Cortex of kidney (tissue), 1 donor: ENCODE measurements at places on chromosomes 16 and 17.

DNA sequence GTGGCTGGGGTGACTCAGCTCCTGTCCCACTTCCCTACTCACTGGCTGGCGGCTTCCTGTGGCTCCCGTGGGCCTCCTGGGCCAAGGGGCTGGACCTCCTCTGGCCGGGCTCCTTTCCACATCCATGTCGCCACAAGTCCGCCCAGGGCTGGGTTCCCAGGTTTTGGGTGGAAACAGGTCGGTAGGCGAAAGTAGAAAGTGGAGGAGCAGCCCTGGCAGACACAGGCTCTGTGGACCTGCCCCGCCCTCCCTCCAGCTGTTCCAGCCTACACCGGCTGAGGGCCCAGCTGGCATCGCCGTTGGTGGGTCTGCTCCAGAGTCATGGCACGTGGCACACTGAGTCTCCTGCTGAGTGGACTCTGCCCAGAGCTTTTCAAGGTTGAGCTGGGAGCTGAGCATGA lies 28.7 kb downstream of the GSE1 start:
- DNase-seq = no peak

DNA sequence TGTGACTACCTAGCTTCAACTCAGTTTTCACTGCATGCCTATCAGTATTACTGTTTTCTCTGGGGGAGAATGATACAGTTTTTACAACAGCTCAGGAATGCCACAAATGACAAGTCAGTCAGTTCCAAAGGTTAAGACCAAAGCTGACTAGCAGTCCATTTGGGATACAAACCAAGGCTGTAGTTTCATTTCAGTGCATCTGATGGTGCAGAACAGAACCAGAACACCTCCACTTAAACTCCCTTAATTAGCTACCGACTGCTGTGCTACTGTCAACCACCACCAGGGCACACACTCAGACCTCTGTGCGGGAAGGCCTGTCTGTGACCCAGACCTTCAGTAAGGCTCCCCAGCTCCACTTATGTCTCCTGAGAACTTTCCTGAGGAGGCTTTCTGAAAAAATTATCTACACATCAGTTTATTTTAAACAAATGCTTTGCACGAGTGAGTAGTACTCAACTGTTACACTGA lies 20.4 kb downstream of the NFE2L1 start:
- no peak for DNase-seq

- no peak for DNase-seq
Observed at GRCh38 chr16:67902831-67903230, 9.8 kb downstream of the PSKH1 start.

- DNase-seq = no peak
Observed at GRCh38 chr17:49223168-49223516, 7.4 kb downstream of the PHOSPHO1 start.

GRCh38 chr16:83002351-83003334 lies 375.9 kb downstream of the CDH13 start:
- DNase-seq = no peak

DNA sequence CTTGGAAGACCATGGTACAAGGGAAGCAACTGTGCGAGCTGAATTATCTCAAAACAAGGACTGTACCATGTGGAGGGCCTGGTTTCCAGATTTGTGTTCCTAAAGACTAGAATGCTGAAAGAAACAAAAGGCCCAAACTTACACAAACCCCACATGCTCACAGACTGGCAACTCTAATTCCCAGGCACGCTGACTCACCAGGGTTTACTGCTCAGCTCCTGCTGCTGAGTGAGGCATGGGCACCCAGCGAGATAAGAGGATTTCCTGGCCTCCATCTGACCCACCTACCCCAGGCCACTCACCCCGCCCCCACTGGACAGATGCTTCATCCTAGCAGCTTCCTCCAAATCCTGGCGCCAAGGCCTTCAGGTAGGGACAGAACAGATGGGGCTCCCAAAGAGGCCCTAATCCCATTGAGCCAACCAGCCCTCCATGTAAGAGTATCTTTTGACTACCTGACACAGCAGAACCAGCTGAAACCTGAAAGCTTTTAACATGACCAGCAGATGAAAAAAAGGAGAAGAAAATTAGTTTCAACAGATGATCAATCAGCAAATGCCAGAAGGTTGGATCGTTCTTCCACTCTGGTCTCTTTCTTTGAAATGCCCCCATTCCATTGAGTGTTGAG lies 33.9 kb downstream of the DCUN1D3 start:
- no peak for DNase-seq

- no peak for DNase-seq
Observed at GRCh38 chr17:82687375-82687861, 11.1 kb downstream of the RAB40B start.

DNA sequence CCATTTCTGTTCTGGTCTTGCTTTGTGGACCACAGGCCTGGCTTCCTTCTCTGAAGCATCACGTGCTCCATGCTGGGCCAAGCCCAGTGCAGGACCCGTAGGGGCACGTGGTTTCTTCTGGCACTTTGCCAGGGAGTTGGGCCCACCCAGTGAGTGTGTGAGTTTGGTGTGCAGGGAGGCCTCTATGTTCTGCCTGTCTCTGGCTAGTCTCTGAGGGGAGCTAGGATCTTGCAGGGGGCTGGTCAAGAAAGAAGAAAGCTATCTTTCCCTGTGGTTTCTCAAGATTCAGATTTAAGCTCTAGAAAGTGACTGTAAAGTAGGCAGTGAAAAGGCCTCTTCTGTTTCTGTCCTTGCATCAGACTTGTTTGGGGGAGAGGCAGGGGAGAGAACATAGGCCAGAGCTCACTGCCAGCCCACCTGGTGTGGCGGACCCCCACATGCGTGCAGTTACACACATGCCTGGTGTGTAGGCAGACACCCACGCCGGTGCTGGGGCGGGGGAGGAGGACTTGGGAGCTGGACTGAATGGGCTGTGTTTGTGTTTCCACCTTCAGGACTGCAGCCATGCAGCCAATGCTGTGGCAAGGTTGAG lies 11.8 kb downstream of the LASP1 start:
- DNase-seq = no peak

DNA sequence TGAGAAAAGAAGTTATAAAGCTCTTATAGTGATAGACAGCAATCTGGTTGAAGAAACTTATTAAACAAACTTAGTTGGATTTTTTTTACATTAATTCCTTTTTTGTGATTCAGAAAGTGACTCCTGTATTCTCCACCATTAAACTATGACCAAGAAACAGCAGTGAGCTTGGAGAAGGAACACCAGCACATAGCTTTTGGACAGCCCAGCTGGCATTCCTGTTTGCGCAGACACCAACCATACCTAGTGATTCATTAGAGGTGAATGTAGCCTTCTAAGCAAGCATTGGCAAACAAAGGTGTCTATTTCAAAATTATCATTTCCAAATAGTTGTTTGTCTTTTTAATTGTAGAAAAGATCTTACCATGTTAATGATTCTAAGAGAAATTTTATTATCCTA lies 94.4 kb downstream of the STXBP4 start:
- DNase-seq = no peak

DNA sequence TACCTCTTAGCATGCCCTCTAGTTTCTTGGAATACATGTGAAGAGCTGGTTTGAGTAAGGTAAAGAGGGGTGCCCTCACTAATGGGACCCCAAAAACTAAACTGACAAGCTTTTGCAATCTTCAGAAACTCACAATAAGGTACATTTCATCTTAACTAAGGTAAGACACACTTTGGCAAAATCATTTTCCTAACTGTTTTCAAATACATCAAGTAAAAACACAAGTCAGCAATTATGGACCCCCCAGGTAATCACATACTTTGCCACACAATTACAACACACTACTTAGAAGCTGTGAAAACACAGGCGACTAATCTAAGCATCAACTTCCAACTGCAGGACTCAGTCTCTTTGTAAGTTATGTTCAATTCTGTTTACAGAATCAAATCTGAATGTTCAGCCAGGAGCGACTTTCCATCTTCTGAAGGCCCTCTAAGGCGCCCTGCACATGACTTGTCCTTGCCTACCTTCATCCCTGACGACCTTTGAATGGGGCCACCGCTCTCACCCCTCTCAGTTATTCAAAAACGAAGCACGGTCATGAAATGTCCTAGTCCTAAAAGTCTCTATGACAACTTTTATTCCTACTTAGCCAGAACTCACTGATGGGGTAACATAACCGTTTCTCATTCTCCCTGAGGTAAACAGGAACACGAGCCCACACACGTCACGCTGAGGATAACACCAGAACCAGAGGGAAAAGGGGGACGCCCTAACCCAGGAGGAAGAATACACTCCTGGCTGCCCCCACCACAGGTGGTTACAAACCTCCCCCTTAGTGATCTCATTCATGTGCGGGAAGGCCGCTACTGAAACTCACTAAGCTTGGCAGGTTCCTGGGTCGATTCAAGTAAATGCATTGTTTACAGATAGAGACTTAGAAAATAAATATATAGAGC lies 5.5 kb downstream of the CREBBP start:
- DNase-seq = no peak

- DNase-seq = no peak
Observed at GRCh38 chr16:77133706-77134105, 57.3 kb upstream of the MON1B start.

DNA sequence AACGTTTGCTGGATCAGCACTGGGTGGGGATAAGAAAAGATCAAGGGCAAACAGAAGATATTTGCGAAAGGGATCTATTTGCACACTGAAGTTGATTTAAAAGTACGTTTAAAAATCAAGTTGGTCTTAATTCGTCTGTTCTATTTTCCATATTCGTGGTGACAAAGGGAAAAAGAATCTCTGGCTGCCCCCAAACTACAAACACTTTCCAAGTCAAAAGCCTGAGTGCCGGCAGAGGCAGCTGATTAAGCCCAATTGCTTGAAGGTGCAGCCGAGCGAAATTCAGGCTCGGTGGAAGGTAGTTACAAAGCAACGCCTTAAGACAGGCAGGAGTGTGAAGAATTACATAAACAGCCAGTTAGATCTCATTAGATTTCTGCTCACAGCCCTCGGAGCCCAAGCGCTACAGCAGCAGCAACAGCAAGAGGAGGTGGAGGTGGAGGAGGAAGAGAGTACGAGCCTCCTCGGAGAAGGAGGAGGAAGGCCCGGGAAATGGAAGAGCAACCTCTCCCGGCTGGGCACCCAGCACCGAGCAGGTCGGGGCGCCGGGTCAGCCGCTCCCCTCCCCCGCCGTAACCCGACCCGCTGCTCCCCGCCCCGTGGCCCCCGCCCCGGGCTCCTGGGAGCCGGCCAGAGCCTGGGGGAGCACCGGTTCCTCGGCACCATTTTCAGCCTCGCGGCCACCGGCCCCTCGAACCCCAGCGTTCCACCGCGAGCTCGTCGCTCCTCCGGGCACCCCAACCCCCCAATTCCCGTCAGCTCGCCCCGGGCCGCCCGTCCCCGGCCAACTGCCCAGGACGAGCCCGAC lies 890 bp downstream of the TOB1 start:
- no peak for DNase-seq

GRCh38 chr17:55668312-55668920 lies 54.2 kb downstream of the TMEM100 start:
- no peak for DNase-seq

- DNase-seq = no peak
Observed at GRCh38 chr17:78416791-78417530, 38.5 kb downstream of the PGS1 start.

- no peak for DNase-seq
Observed at GRCh38 chr17:45160447-45161287, 1.0 kb upstream of the HEXIM2 start.

- no peak for DNase-seq
Observed at GRCh38 chr17:37802712-37803416, 58.0 kb upstream of the HNF1B start.

DNA sequence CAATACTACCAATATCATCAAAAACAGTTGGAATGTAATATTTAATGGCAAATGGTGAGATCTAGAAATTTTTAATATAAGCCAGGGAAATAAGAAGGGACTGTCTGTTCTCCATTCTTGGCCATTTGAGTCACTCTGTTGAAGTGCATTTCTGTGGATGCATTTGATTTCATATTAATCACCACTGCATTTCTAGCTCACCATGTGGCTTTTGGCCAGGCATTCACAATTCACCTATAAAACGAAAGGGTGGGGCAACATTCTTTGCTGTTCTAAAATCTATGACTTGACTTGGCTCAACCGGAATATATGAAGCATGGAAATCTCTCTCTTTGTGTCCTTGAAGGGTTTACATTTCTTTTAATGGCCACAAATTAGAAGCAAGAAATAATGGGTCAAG lies 483.0 kb downstream of the SLC39A11 start:
- no peak for DNase-seq

DNA sequence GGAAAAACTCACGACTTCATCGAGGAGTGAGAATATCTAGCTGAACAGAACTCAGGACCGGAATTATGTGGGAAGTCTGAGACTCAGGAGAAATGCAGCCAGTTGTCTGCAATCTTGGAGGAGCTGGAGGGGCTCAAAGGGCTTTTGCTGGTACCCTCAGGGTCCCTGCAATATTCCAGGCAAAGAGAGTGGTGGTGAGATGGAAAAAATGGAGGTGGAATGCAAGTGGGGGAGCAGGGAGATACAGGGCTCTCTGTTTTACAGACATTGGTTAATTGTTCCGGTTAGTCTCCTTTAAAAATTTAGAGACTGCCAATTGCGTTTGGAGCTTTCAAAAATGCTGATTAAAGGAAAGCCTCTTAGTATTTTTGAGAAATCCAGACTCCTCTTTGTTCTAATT lies 18.2 kb upstream of the HP start:
- no peak for DNase-seq

GRCh38 chr16:73034374-73034773 lies 13.6 kb downstream of the ZFHX3 start:
- no peak for DNase-seq

DNA sequence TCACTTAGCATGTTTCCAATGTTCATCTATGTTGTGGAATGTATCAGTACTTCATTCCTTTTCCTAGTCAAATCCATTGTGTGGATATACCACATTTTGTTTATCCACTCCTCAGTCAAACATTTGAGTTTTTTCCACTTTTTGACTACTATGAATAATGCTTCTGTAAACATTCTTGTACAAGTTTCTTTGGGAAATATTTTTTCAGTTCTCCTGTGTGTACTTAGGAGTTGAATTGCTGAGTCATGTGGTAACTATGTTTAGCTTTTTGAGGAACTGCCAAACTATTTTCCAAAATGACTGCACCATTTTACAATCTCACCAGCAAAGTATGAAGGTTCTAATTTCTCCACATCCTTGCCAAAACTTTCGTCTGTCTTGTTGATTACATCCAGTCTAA lies 223.7 kb upstream of the AXIN2 start:
- no peak for DNase-seq

- no peak for DNase-seq
Observed at GRCh38 chr17:75517297-75517865, 1.1 kb downstream of the TSEN54 start.

GRCh38 chr17:34305606-34306005 lies 13.6 kb upstream of the CCL8 start:
- DNase-seq = no peak

DNA sequence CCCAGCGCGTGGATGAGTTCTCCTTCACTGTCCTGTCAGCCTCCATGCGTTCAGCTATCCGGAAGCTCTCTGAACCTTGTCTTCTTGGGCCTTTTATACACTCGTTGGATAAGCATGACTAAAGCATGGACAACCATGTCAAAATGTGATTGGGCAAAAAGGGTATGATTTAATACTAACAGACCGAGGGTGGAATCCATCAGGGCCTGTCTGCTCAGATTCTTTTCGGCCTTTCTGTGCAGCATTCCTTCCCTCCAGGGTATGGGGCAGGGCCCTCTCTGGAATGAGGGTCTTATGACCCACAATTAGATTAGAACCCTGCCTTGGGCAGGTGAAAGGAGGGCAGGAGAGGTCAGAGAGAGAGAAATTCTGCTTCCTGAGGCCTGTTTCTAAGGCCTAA lies 14.0 kb upstream of the CCL5 start:
- no peak for DNase-seq
